ENCODE measurements at places on chromosomes 6 and 20.

- no peak for DNase-seq
Observed at GRCh38 chr6:45543298-45544235, 165.8 kb upstream of the SUPT3H start.

DNA sequence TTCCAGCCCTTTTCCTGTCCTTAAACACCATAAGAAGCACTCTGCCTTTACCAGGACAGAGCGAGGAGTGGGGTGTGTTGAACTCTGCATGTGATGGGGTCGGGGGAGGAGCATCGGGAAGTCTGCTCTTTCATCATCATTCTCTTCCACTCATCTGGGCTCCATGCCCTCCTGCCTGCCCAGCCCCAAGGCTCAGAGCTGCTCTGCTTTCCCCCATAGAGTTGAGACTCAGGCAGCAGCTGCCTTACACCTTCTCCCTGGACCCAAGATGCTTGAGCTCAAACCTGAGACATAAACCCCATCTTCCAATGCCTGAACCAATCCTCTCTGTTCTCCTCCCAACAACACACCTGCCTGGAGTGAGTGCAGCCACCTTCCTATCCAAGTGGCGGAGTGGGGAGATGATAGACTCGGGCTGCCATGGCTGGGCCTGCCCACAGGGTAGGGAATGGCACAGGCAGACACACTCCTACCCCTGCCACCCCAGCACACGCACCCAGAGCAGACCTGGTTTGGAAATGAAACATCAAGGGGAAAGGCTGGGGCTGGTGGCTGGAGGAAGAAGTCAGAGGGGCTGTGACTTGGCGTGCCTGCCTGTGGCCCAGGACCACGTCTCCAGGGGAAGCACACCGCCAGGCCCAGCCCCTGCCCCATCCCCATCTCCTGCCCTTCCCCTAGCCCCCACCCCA, 28.4 kb downstream of the TFEB start:
- no peak for DNase-seq

GRCh38 chr6:89610149-89610642, 28.4 kb downstream of the LYRM2 start:
- peak; percentile 77 for DNase-seq

DNA sequence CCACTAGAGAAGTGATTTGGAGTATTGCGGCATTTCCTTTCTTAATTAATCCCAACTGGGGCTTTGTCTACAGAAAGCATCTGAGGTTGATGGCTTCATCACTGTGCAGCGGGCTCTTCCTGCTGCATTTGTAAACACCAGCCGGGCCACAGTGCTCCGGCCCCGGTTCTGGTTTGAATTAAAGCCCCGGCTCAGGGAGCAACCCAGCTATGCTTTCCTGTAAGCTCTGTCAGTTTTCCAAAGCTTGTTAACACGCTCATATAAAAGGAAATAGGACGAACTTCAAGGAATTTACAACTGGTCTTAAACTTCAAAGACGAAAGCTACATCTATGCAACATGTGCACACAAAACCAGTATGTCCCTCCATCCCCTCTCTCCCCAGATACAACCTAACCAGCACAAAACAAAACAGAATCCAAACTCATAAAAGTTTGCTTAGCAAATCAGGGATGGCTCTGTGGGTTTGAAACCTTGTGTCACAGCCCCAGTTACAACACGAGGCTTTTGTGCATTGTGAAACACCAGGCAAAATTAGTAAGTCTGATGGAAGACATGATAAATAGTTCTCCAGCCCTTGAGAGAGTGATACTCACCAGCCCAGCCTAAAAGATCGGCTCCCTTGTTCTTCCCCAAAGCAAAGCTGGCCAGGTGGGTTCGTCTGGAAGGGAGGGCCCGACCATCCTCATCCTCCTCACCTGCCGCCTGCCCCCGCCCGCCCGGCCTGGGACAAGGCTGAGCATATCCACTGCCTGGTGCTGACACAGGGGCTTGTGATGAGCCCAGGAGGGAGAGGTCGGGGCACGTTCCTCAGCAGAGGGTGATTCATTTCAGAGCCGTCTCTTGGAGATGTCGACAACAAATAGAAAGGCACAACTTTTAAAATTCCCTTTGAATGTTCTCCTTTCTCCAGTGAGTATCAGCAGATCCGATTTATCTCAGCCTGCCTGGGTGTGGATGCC, 197.9 kb downstream of the TFAP2C start:
- DNase-seq, result no peak

DNA sequence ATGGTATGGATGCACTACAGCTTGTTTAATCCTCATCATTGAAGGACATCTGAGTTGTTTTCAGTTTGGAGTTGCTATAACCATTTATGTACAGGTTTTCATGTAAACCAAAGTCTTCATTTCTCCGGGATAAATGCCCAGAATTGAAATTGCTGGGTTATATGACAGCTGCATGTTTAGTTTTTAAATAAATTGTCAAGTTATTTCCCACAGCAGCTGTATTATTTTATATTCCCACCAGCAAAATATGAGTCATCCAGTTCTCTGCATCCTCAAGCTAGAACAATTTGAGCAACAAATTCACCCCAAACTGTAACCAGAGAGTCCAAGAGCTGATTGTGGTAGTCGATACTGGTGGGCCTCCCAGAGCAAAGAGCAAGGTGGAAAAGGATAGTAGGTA, 161.0 kb upstream of the PRND start:
- no peak for DNase-seq

DNA sequence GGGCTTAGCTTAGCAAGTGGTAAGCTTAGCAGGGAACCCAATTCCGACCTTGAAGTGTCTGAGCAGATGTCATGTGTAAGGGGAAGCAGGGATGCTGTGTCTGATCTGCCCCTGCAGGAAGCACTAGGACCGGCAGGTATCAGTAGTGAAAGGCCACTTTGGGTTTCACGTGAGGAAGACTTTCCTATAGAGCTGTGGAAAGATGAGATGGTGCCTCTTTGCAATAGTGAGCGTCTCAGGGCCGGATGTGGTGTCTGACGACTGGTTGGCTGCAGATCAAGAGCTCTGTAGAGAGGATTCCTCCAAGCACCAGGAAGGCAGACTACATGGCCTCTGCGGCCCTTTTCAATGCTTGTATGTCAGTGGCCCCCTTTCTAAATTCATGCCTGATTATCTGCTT, 98.3 kb downstream of the TIAM2 start:
- peak; percentile 14 for DNase-seq

GRCh38 chr20:22333885-22334545, 250.4 kb downstream of the FOXA2 start:
- peak; percentile 15 for DNase-seq

- no peak for DNase-seq
Observed at GRCh38 chr6:34657307-34657978, 39.1 kb downstream of the ILRUN start.

GRCh38 chr20:25508083-25508770, 77.1 kb downstream of the NINL start:
- DNase-seq, result no peak

GRCh38 chr6:125114248-125114858, 39.2 kb upstream of the TPD52L1 start:
- peak; percentile 31 for DNase-seq

DNA sequence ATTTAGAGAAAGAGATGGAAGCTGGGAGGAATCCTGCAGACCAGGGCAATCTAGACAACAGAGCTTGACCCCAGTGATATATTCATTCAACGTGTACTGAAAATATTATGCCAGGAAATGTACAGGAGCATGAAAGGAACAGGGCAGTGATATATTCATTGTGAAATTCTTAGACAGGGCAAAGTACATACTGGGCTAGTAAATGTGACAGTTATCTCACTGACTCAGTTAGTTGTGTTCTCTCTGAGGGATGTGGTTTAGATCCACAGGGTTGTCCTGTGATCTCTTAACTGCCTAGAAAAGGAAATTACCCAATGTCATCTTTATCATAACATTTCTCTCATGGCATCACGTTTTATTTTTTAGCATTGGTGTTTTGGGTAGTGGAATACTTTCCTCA, 891.3 kb downstream of the EYS start:
- DNase-seq, result no peak

- DNase-seq, result no peak
Observed at GRCh38 chr6:40042232-40042631, 108.0 kb upstream of the MOCS1 start.

GRCh38 chr6:21987501-21987957, 309.3 kb downstream of the PRL start:
- no peak for DNase-seq

DNA sequence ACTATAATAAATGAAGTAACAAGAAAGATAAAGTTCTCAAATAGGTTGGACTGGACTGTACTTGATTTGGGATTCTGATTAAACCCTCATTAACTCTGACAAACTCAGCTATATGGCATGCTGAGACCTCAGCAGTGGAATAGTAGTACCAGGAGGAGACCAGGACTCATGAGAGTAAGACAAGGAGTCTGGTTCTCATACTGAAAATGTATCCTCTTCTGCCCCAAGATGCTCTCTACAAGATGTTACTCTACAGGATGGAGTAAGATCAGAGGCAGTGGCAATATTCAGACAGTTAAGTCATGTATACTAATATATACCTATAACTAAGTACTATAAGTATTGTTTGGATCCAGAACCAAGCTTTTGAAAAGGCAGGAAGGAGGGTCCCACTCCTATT, 31.9 kb upstream of the SYNCRIP start:
- no peak for DNase-seq

DNA sequence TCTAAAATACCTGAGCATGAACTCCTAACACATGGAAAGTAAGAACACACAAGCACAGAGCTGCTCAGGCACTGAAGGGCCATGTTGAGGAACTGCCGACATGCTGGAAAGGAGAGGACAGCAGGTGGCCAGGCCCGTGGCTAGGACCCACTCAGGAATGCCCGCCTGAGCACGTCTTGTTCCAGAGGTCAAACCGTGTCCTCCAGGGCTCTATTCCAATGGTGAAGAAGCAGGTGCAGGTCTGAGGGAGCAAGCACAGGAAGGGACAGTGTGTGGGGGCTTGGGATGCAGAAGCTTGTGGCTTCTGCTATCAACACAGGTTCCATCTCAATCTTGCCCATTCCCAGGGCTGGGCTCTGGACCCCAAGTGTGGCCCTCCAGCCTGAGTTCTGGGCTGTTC, 20.7 kb downstream of the CST9L start:
- DNase-seq, result no peak

- DNase-seq, result no peak
Observed at GRCh38 chr6:154494592-154495311, 15.7 kb downstream of the CNKSR3 start.

DNA sequence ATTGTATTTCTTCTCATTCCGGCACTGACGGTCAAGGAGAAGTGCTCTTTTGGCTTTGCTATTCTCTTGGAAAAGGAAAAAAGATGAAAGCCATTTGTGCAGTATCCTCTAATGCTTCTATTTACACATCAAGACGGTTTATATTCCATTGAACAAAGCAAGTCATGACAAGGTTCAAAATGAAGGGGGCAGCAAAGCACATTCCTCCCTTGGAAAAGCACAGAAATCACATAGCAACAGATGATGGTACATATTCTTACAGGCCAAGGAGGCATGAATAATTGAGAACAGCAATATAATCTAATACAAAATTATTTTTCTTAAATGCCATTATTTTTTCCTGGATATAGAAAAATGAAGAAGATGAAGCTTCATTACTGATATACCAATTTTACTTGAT, 508.2 kb upstream of the JAG1 start:
- DNase-seq, result no peak

- no peak for DNase-seq
Observed at GRCh38 chr6:5378331-5378730, 117.0 kb downstream of the FARS2 start.

DNA sequence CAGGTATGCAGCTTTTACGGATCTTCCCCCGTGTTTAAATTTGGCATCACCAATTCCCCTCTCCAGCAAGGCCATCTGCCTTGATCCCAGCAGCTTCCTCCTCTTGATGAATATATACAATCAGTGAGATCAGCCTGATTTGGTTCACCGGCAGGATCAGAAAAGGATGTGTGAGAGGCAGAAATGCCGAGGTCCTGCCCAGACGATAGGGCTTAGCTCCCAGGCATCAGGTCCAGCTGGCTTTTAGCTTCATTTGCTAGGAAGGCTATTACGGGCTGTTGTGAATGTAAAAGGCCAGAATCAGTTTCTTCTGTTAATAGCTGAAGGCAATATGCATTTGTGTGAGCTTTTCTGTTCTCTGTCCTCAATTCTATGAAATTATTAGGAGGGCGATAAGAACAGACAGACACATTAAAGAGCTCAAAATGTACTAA, 372.8 kb downstream of the BTBD9 start:
- DNase-seq, result no peak

DNA sequence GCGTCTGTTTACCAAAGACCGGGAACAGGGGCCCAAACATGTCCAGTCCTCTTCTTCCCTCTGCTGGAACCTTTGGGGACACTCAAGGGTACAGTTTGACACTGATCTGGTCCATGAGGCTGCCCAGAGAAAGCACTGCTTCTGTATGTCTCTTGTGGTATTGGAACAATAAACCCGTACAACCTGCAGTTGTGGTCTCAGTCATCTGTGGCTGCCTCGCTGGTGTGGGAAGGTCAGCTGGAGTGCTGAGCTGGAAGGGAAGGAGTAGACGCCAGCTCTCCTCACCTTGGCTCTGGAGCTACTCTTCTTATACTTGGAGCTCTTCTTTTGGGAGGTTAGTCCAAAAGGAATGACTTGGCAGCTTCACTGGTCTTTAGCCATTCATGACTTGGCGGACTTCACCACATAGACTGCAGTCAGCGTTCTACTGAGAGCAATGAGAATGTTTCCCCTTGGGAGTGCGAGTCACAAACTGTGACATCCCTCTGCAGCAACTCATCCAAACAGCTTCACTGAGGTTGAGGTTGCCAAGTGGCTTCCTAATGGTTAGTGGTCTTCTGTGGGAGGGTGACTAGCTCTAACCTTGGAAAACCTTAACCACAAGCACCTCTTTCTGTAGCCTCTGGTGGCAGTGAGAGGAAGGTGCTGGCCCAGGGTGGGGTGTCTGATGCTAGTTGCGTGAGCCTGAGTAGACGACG, 81.2 kb downstream of the ASXL1 start:
- DNase-seq, result no peak

DNA sequence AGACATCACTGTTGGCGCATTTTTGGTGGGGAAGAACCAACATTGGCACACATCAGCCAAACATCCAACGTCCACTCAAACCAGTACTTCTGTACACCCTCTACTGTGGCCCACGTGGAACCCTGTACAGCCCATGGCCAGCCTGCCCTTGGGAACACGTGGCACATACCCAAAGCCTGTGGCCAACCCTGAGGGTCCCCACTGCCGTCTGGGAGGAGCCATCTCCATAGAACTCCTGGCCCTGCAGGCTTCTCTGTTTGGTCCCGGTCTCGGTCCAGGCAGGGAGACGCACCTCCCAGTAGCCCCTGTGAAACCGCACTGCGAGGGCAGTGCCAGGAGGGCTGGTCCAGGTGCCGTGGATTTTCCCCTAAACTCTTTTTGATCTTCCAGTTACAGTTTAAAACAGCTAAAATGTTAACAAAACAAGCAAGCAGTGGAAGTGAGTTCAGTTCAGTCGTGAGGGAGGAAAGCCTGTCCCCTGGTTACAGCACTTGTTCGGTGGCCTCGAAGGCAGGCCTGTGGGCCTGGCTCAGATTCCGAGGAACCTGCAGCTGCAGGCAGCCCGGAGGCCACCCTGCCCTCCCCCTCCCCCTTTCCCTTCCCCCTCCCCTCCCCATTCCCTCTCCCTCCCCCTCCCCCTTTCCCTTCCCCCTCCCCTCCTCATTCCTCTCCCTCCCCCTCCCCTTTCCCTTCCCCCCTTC, 233.7 kb downstream of the DLL1 start:
- DNase-seq, result no peak

Measured in CD4-positive, alpha-beta T cell (primary cell).